ENCODE measurements at places on chromosomes 1 and 21. TPM values are rescaled to one million over a fixed set of nuclear protein-coding genes. Genes with fewer than 3 reads are reported as not detected.

- no peak for DNase-seq
These were observed 92.9 kb downstream of the LAMC2 start for GRCh38 chr1:183278739-183279591.

DNA sequence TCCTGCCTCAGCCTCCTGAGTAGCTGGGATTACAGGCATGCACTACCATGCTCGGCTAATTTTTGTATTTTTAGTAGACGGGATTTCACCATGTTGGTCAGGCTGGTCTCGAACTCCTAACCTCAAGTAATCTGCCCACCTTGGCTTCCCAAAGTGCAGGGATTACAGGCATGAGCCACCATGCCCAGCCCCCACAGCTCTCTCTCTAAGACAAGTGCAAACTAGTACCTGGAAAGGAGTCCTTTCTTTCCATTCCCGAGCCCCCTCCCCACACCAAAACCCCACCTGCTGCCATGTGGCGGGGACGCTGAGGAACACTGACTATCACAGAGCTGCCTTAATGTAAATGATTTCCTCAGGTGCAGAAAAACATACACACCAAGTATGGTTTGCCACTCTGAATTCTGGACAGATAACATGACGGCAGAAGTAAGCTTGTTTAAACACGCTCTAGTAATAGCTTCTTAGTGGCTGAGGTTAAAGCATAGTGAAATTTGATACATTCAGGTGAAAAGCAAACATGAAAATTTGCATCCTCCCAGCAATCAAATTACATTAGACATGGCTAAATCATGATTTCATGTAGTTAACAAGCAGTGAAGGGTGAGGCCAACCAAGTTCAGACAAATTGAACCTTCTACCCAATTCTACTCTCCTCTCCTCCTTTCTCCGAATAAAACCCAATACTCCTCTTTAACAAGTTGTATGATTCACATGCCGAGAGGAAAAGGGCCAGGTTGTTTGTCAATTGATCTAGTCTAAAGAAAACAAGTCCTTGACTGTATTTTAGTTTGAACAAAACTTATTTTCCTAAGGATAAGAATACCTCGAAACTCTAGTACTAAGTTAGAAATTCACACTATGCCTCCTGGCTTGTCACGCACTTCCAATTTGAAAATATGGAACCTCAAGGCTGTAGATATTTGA is 19.8 kb downstream of the ERRFI1 start:
- DNase-seq: no peak

DNA sequence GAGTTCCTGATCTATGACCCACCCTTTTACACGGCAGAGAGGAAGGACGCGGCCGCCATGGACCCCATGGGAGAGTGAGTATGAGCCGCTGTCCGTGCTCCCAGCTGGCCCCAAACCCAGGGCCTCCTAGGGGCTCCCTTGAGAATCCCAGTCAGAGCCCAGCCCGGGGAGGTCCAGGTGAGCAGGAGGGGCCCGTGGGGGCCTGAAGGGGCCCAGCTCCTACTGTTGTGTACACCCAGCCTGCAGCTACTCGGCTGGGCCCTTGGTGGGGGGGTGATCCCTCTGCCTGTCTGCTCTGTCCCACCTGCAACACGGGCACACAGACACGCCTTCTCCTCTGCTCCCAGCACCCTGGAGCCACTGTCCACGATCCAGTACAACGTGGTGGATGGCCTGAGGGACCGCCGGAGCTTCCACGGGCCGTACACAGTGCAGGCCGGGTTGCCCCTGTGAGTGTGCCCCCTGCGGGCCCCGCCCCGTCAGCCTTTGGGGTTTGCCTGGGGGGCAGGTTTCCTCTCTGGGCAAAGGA is 28.6 kb upstream of the LRRC3 start:
- no peak for DNase-seq

- DNase-seq: no peak
These were observed 7.2 kb downstream of the INTS3 start for GRCh38 chr1:153735090-153735420.

DNA sequence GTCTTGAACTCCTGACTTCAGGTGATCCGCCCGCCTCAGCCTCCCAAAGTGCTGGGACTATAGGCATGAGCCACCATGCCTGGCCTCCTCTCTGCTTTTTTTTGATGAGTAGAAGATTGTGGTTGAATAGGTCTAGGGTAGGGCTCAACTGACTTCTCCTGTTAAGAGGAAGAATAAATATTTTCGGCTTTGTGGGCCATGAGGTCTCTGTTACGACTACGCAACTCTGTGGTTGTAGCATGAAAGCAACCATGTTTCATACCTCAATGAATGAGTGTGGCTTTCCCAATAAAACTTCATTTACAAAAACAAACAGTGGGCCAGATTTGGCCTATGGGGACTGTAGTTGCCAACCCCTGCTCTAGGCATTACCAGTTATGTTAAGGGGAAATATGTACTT is 67.8 kb downstream of the NID1 start:
- DNase-seq: no peak

DNA sequence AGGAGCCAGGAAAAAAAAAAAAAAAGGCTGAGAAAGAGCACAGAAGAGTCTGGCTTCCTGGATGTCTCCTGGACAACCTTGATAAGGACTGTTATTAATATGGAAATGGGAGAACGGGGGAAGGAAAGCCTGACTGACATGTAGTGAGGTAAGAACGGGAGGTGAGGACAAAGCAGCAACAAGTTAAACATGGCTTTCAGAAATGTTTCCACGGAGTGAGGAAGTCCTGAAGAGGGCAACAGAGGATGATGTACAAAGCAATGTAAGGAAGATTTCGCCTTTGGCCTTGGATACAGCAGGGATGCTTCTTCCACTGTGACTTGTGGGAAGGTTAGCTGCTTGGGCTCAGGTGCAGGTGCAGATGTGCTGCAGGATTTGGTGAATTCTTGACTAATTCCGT is 11.9 kb upstream of the NIBAN1 start:
- no peak for DNase-seq

DNA sequence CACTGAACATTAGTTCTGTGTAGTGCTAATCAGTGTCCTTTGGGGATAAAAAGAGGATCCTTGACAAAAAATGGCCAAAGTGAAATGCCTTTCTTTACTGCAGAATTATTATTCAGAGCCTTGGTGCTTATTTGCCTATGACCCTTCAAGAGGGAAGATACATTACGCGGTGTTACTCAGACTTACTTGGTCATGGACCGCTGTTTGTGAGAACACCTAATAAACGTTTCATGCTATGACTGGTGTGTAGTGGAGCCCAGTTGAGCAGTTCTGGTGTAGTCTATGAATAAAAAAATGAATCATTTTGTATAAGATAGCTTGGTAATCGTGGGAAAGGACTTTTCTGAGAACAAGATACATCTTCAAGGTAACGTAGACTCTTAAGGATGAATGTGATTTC is 8.3 kb downstream of the NFYC start:
- no peak for DNase-seq

DNA sequence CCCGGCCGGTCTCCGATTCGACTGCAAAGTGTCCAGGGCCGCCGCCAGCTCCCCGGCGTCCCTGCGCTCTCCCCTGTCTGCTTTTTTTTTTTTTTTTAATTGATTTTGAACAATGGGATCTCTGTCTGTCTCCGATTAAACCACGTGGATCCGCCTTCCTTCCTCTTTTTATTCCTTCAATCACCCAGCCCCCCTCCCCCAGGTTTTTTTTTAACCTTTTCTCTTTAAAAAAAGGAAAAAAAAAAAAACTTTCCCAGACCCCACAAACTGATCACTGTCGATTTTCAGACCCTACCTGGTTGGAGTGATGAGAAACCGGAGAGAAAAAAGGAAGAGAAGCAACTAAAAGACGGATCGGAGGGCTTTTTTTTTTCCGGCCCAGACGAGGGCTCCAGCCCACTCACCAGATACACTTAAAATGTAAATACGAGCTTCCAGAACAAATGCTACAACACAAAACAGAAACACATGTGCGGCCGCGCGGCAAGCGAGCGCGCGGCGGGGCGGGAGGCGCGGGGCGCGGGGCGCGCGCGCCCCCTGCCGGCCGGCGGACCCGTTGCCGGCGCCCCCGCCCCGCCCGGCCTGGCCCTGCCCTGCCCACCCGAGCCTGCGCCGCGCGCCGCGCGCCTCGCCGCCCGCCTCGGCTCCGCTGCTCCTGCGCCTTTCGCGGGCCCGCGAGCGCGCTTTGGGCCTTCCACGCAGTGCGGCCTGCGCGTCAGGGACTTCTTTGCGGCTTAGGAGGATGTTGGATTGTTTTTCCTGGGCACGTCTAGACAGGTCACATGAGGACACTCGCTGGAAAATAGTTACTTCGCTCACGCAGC is at the start of gene RCC2:
TSS of gene RCC2 (minus strand) at position 428 of the 824 bp plus-strand sequence. CDS start 1,163 bp downstream, outside the sequence.
- peak; percentile 88 for DNase-seq

- DNase-seq: no peak
These were observed 91.5 kb downstream of the MRPL39 start for GRCh38 chr21:25515484-25516405.

DNA sequence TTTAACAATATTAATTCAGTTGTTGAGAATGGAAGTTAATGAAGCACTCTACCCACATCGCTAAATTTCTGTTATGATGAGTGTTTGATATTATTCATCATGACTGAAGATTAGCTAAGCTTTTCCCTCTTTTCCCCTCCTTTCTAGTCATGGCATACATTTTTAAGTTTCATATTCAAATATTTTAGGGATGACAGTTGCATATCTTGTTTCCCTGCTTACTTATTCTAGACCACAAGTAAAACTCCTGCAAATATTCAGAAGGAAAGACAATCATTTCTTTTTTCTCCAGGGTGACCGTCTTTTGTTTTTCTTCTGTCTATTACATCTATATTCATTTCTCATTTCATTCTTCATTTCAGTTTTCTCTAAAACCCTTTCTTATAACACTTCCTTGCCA is 906.0 kb downstream of the ADGRL2 start:
- DNase-seq: no peak

DNA sequence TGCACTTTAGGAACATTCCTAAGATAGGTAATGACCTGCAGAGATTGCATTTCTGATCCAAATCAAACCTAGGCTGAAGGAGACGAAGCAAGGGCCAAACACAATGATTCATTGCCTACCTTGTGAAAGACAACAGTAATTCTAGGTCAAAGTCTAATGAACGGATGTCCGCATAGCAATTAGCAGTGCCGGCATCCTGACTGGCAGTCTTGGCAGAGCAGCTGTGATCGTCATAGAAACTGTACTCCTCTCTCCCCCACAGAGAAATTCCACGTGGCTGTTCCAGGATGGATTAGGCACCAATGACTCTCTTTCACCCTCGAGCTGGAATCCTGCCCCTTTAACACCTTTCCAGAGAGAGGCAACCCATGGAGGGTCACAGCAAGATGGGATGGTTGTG is 28.9 kb upstream of the VAV3 start:
- no peak for DNase-seq

DNA sequence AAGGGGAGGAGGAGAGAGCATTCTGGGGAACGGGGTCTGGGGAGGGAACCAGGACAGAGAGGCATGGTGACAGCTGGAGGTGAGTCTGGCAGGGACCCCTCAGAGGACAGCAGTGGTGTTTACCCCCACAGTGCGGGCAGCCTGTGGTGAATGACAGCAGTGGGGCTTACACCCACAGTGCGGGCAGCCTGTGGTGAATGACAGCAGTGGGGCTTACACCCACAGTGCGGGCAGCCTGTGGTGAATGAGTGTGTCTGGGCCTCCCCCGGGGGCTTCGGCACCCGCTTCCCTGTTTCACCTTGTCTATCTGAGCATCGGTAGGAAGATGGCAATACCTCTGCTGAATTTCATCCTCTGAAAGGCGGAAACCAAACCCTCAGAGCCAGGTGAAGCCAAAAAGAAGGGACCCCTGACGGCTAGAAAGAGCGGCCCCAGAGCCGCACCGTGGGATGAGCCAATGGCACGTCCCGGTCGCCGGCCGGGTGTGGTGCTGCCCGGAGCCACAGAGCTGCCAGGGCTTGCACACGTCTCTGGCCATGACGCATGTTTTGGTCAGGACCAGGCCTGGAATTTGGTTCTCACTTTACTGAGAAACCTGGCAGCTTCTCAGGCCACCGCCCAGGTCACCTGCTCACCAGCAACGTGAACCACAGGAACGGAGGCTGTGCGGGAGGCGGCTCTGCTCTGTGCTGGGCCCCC is 54.1 kb downstream of the SIK1 start:
- DNase-seq: peak; percentile 18

DNA sequence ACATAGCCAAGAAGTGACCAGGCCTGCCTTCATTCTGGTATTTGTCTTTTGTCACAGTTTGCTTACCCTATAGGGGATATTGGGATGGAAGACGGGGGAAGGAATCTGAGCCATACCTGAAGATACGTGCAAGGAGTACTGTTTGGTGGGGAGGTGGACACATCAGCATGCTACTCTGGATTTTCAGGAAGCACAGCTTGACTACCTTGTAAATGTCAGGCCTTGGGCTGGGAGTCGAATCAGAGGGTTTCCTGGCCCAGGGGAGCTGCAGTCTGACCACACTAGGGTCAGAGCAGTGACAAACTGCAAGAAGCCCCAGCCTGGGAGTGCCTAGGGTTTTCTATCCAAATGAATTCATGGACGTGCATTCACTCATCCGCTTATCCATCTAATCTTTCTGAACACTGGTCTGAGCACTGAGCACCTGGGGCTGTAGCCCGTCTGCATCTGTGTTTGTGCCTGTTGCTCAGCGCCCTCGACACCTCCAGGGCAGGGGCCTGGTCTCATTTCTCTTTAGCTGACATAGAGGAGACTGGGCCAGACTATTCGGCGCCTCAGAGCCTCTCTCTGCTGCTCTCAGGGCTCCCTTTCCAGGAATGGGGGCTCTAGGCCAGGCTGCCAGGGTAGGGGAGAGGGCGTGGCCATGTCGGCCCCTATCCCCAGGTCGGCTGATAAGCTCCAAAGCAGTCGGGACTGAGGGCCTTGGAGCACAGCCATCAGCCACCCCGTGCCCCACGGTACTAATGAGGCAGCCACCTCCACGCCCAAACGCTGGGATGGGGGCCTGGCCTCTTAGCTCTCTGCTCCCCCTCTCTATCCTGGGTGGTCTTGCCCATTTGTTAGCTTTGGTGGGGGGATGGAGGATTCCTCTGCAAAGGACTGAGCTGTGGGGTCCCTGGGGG is 47.0 kb upstream of the SLC2A1 start:
- no peak for DNase-seq

GRCh38 chr1:198318085-198318484 is 161.3 kb downstream of the NEK7 start:
- no peak for DNase-seq

The RGS1 gene
- total RNA-seq: 0.59 TPM

The S100A6 gene
- 201 TPM for total RNA-seq

The TNFRSF4 gene
- 2.3 TPM for total RNA-seq

The PALMD gene
- 115 TPM for total RNA-seq

The S100A4 gene
- total RNA-seq: 114 TPM

Measured in left ventricle myocardium superior (tissue), 1 donor.